IPS DF 19.7 (cell line): ENCODE measurements at places on chromosomes 3 and 15.

GRCh38 chr3:171165983-171166382 lies 139.5 kb upstream of the SLC2A2 start:
- DNase-seq: no peak

GRCh38 chr3:118187221-118187620 lies 847.4 kb downstream of the IGSF11 start:
- no peak for DNase-seq

DNA sequence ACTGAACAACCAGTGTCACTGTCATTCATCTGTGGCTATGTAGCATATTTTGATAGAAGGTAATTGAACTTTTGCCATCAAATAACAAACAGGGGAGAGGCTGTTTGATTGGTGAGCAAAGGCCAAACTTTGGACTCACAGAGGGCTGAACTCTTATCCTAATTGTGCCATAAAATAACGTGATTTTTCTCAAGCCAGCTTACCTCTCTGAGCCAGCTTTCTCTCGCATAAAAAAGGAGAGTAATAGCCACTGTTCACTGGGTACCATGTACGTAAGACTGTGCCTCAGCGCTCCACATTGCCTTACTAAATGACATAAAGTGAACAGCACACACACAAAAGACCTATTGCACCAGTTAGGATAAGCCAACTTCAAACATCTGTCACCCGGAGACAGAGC lies 216.9 kb downstream of the LRTM1 start:
- no peak for DNase-seq

DNA sequence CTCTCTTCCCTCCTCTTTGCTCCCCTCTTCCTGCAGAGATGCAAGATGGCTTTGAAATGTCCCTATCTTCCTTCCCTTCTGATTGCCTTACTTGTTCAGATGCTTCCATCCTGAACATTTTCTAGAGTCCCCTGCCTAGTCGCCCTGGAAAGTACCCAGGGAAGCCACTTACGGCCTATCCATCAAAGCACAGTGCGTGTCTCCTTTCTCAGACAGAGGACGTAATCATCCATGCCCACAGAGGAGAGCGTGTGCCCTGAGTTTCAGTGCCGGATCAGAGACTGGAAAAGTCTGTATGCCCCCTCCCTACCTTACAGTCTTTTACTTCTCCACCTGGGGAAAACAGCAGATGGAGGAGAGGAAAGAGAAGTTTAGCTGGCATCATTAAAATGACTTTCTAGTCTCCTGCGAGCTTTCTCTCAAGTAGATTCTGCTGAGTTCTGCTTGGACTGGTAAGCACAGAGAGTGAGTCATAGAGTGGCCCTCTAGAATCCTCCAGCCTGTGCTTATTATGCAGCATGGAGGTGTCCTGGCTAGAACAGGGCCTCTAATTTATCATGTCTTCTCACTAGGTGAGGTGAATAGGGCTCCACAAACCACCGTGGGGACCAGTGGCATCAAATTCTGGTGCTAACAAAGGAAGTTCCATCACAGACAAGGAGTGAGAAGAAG lies 114.6 kb downstream of the SLCO3A1 start:
- DNase-seq: no peak

GRCh38 chr3:51830836-51831385 lies 30.5 kb upstream of the IQCF2 start:
- DNase-seq: no peak

DNA sequence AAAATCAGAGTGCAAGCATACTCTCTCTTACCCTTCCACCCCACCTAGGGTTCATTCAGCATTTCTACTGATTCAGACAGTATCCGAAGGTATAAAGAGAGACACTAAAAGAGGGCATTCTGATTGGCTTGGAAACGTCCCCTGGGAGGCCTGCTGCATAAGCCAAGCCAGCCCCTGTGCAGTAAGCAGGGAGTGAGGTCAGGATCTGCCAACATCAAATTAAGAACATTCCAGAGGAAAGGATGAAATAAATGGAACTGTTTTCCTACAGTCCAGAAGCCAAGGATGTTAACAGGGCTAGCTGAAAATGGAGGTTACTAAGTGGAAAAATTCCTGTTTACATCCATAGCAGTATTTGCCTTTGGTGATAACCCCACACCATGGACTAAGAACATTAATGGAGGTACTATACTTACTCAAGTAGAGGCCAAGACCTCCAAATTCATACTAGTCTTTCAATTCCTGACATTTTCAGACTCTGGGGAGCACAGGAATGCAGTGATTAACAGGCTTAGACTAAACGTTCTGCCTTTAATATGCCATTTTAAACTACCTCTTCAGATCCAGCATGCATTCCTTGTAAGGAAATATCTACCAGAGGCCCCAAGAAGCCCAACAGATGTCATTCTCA lies 34.5 kb downstream of the NPTN start:
- DNase-seq: no peak

GRCh38 chr15:42695527-42696071 lies 41.3 kb downstream of the CDAN1 start:
- DNase-seq: no peak

- no peak for DNase-seq
Observed at GRCh38 chr15:63363292-63363691, 18.4 kb downstream of the CA12 start.

DNA sequence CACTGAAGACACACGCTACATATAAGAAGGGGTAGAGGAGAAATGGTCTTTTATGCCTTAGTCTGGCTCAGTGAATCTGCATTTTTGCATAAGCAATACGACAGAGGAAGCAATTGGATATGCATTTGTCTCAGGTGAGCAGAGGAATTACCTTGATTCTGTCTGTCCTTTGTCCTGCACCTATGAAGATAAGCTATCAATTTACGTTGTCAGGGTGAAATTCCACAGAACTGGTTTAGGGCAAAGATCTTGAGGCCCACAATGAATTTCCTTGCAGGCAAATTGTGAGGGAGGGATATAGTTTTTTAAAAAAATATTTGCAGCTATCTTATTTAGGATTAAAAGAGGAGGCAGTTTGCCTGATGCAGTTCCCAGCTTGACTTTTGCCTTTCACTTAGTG lies 31.6 kb upstream of the MASP1 start:
- DNase-seq: no peak

DNA sequence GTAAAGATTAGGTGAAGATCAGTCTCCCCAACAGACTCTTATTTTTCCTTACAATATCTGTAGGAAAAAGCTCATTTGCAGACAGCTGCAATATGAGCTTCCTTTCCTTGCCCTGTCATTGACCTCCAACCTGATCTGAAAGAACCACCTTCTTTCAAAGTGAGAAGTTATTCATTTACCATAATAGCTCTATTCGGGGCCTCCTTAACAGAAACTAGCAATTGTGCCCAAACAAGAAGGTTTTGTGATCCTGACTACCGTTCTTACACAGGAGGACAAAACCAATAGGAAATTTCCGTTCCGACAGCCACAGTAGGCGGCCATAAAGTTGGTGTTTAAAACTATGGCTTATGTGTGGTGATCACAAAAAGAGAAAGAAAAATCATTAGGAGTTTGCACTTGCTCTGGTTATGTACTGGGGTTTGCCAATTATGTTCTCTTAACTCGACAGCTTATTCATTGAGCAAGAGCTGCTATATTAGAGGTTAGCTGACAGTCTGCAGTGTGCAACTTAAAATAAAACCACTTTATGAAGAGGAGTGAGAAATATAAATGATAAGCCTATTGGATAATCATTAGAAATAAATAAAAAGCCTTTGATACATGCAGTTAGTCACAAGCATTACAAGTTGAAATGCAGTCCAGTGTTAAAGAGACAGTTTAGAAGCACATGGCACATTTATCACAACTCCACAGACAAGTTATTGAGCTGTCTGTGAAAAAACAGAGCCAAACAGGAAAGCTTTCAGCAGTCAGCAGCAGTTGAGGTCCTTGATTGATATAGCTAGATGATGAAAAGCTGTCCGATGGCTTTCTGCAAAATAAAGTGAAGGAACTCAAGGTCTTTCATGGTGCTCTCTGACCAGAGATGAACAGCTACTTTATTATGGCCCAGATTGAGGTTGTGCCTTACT lies 199.8 kb downstream of the WDR72 start:
- DNase-seq: no peak

GRCh38 chr15:65362491-65362890 lies 15.3 kb downstream of the IGDCC3 start:
- no peak for DNase-seq

DNA sequence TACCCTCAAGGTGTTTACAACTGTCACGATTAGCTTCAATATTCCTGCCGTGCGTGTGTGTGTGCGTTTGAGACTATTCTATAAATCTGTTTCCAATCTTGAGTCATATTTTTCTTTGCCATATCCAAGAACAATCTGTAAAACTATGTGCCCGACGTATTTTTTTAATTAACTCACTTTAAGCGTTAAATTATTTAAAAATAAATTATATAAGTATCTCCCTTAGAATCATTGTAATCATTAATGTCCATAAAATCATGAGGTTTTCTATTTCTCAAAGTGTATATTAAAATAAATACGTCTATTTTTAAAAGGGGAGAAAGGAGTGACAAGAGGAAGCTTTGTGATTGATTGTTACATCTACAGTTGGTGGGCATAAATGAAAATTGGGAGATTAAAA lies 2.9 kb downstream of the SETMAR start:
- no peak for DNase-seq

- DNase-seq: no peak
Observed at GRCh38 chr15:40409366-40409765, 3.8 kb downstream of the IVD start.

GRCh38 chr3:188949996-188950395 lies 221.8 kb upstream of the TPRG1 start:
- no peak for DNase-seq

DNA sequence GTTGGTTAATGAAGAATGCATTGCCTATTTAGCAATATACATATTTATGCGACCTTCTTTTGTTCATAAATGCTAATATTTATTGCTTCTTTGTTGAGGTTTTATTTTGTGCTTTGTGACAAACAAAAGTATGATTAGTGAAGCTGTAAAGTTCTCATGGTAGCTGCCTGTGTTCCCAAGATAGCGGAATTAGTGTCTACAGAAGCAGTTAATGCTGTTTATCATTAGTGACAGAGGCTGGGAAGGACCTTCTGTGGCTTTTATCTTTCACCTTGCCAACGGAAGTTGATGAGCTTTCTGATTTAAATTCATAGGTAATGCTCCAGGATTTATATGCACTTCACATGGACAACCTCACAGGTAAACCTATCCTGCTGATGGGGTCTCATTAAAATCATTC lies 418.3 kb downstream of the CADM2 start:
- no peak for DNase-seq

GRCh38 chr3:188187053-188187452 lies 33.1 kb downstream of the LPP start:
- DNase-seq: no peak

DNA sequence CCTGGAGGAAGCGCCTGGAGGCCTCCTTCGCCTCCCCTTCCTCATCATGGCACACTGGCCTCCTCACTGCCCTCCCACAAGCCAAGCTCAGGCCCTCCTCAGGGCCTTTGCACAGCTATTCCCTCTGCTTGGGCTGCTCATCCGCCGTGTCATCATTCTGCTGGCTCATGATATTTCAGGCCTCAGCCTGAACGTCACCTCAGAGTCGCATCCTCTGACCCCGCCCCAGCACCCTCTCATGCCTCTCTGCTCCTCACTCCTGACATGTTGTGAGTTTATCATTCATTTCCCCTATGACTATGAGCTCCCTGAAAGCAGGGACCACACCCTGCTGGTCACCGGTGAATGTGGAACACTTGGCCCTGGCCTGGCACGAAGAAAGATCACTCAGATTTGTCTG lies 20.7 kb upstream of the POC1A start:
- no peak for DNase-seq

- no peak for DNase-seq
Observed at GRCh38 chr3:16476636-16477035, 36.9 kb downstream of the RFTN1 start.

DNA sequence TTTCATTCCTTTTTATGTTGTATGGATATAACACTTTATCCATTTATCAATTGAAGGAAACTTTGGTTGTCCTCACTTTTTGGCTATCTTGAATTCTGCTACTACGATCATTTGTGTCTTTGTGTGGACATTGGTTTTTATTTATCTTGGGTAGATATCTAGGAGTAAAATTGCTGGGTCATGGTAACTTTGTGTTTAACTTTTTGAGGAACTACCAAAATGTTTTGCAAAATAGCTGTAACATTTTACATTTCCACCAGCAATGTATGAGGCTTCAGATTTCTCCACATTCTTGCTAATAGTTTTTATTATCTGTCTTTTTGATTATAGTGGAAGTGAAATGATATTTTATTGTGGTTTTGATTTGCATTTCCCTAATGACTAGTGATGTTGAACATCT lies 55.6 kb downstream of the TLNRD1 start:
- no peak for DNase-seq

DNA sequence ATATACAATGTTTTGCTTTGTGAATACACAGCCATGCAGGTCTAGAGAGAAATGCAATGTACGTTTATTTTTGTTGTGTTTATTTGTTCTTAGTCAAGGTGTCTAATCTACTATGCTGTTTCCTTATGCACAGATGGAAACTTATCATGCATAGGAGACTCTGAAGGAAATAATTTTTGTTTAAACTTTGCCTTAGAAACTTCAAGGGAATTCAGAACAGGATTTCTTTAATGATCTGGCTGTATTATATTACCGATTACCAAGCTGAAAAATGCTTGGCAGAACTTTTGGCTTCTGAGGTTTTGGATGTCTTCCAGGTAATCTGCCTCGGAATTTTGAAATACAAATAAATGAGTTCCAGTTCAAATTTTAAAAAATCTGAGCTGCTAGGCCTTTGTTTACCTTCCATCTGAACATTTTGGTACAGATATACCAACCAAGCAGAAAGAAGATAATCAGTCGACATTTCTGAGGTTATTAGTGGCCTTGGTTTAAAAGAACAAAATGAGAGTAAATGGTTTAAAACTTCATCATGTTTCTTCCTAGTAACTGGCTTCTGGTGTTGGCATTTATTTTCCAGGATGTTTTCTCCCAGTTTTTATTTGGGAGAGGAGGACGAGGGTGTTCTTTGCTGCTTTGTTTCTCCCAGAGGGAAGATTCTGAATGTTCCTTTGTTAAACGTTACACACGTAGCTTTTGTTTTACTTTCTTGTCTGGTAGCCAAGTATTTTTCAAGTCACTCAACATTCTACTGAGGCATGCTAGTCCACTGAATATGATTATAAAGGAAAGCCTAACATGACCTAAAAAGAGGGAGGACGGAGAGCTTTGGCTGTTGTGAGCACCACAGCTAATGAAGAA lies 421.8 kb upstream of the TBL1XR1 start:
- DNase-seq: no peak

DNA sequence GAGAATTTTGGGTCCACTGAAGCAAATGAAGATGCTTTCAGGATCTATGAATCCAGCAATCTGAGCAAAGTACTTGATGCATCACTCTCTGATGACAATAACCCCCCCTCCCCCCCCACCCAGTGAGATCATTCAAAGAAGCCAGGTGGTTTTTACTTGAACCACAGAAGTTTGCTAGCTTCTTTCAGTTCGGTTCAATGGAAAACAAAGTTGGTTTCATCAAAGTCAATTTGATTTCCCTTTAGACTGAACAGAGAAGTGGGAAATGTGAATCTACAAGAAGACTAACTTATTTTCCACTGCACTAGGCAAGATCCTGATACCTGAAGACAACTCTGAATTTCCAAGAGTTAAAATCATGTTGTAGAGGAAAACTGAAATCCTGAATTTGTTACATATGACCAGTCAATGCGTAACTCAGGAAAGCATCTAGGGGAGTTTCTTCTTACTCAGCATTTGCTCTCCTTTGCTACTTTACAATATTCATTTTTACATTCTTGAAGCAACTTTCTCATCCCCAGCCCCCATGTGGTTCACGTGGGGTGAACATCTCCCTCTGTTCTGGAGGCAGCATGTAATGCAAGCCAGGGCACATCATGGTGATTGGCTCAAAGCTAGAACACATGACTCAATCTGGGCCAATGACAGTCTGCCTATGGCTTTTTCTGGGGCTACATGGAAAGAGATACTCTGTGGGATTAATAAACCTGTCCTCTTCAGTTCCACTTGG lies 572.6 kb downstream of the FOXP1 start:
- DNase-seq: no peak
